ENCODE measurements at places on chromosomes 2 and 18.

DNA sequence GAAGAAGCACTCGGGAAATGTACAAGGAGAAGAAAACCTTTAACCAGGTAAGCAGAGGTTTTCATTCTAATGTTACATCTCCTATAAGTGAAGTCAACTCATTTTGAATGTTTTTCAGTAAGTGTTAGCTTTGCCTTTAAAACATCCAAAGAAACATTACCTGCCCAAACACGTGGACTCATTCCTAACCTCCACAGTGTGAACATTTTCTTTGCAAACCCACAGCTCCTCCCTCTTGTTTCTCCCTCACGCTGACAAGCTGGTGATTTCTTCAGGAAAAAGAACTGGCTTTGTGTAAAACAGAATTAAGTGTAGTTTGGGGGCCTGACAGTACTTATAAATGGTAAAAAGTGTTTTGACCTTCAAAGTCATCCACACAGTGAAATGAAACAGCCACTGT, 72.5 kb downstream of the MTCL1 start:
- no peak for DNase-seq

GRCh38 chr2:43676322-43677050, at the start of gene C1GALT1C1L:
TSS of gene C1GALT1C1L (minus strand) at chr2:43676429. CDS start at chr2:43676322, 107 bp downstream.
- peak; percentile 14 for DNase-seq

DNA sequence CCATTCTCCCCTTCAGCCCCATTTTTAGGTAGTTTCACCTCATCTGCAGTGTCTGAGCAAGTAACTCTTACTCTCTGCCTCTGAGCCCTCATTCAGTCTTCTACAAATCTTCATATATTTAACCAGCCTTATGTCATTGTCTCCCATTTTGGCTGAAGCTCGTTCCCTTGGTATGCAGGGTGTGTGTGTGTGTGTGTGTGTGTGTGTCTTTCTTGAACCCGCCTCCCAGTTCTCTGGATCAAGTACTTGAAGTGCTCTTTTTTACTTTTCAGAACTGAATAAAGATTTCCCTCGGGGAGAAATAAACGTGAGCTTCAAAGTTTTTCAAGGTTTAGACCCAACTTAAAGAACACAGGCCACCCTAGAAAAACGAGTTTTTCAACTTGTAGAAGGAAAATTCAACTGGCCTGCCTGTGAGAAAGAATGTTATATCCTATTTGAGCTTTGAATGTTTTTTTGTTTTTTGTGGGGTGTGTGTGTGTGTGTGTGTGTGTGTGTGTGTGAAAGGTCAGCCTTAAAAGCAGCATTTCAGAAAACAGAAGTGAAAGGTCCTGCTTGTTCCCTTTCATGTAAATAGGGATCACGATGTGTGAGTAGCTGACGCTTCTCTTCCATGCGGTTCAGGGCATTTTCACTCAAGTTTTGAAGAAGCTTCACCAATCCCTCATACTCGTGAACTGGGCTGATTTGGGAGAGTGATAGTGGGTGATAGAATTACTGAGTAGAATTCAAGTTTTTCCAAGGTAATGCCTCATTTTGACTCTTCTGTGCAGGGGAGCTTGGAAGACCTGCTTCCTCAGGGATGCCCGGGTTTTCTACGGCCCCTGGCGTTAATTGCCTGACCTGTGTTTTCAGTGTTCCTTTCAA, 50.6 kb upstream of the EML6 start:
- DNase-seq: no peak

GRCh38 chr2:36756438-36756837, 59.9 kb downstream of the VIT start:
- no peak for DNase-seq

DNA sequence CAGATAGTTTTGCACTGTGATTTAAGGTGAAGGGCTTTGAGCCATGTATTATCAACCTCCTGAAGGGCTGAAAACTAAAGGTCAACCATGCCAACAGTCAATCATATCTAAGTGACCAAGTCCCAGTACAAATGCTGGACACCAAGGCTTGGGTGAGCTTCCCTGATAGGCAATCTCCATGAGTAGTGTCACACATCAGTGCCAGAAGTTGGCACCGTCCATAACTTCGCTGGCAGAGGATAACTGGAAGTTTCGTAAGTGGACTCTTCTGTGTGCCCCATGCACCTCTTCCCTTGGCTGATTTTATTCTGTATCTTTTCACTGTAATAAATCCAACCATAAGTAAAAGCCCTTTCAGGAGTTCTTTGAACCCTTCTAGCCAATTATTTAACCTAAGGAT, 13.2 kb downstream of the REV1 start:
- DNase-seq: no peak

- no peak for DNase-seq
Observed at GRCh38 chr2:3001615-3002560, 375.7 kb downstream of the EIPR1 start.

DNA sequence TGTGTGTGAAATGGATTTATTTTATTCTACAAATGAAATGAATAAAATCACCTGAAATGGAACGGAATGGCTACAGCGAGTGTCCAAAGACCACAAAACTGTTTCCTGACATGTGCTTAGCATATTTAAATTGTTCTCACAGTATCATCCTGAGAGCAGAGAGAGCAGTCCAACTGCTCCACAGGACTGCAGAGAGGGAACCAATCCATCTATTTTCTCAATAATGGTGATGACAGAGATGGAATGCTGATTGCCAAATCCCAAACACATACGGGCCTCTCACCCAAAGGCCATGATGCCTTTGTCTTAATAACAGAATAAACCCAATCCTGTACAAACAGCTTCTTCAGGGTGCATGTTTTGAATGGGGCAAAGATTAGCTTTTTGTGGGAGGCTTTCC, 41.1 kb downstream of the STAT1 start:
- DNase-seq: no peak

GRCh38 chr2:10930721-10931516, 19.2 kb downstream of the KCNF1 start:
- DNase-seq: no peak

- no peak for DNase-seq
Observed at GRCh38 chr2:149342509-149342908, 12.1 kb downstream of the LYPD6 start.

- no peak for DNase-seq
Observed at GRCh38 chr18:22408059-22408458, 9.7 kb downstream of the CTAGE1 start.

- no peak for DNase-seq
Observed at GRCh38 chr2:17052001-17052400, 386.4 kb upstream of the CYRIA start.

DNA sequence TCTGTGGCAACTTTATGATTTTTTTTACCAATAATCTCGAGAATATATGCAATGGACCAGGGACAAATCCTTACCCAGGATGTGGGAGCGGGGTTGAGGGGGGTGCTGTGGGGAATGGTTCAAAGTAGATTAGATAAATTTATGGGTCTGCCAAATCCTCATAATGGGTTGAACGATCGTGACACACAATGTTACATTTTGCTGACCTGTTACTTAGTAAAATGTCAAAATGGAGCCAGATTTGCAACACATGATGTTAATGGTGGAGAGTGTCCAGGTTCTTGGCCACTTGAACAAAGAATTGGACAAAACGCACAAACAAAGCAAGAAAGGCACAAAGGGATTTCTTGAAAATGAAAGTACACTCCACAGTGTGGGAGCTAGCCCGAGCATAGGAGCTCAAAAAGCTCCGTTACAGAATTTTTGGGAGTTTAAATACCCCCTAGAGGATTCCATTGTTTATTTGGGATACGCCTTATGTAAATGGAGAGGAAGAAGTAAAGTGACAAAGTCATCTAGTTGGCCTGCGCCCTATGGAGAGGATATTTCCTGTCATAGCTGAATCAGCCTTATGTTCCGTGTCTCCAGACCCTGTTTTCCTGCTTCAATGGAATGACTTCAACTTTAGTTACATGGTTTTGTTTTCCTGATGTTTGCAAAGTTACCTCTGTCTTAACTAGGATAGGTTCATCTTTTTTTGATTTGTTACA, 776.0 kb downstream of the DCC start:
- no peak for DNase-seq

DNA sequence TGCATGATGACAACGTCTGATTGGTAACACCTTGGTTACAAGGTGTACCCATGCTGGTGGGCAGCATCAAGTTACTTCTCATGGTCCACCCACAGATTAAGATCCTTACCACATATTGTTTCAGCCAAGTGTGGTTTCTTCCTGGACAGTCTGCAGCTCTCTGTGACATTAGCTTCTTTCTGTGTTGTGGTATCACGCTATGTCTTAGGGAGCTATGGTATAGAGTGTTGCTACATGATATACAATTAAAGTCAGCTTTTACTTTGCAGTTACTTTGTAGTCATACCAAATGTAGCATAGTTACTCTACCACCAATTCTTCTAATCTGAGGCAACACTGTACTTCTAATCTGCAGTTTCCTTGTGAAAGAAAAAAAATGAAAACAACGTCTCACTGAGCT, 48.8 kb downstream of the ZCCHC2 start:
- DNase-seq: no peak

- no peak for DNase-seq
Observed at GRCh38 chr2:16169381-16169960, 229.1 kb downstream of the MYCN start.

DNA sequence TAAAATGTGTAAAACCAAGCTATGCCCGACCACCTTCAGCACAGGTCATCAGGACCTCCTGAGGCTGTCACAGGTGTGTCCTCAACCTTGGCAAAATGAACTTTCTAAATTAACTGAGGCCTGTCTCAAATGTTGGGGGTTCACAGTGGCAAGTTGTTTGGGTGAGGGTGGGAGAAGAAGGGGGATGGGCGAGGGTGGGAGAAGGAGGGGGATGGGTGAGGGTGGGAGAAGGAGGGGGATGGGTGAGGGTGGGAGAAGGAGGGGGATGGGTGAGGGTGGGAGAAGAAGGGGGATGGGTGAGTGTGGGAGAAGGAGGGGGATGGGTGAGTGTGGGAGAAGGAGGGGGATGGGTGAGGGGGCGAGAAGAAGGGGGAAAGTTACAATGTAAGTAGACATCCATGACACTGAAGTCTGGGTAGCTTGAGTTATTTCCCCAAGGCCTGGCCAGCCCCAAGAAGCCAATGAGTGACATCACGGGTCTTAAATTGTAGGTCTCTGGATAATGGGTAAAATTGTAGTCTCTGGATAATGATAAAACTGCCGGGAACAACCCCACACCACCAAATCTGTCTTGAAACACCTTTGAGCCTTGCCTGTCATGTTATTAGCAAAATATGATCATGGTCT, 56.3 kb downstream of the TIMM21 start:
- no peak for DNase-seq

GRCh38 chr2:166764216-166764615, 124.1 kb upstream of the XIRP2 start:
- no peak for DNase-seq

DNA sequence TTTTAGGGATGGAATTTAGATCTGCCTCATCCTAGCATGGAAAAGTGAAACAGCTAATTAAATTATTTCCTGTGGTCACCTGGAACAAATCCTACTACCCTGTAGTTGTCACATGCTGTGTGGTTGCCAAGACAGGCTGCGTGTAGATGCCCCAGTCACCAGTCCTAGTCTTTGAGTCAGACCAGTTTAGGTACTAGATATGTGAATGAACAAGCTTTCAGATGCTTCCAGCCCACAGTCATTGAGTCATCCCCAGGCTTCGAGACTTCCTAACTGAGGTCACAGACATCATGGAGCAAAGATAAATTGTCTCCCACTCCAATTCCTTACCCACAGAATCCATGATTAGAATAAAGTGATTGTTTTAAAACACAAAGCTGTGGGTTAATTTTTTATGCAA, 35.8 kb upstream of the GRB14 start:
- no peak for DNase-seq

DNA sequence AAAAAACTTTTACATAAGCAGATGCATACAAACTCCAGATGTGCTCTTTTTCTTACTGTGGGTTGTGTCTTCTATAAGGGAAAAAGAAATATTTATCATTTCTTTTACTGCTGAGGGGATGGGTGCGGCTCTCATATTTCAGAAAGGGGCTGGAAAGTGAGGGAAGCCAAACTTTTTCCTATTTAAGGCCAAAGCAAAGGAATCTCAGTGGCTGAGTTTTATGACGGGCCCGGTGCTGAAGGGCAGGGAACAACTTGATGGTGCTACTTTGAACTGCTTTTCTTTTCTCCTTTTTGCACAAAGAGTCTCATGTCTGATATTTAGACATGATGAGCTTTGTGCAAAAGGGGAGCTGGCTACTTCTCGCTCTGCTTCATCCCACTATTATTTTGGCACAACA, at the start of gene COL3A1:
Gene COL3A1 (plus strand): TSS at position 210 of the 400 bp plus-strand sequence. CDS start 117 bp downstream, at position 327.
- no peak for DNase-seq

DNA sequence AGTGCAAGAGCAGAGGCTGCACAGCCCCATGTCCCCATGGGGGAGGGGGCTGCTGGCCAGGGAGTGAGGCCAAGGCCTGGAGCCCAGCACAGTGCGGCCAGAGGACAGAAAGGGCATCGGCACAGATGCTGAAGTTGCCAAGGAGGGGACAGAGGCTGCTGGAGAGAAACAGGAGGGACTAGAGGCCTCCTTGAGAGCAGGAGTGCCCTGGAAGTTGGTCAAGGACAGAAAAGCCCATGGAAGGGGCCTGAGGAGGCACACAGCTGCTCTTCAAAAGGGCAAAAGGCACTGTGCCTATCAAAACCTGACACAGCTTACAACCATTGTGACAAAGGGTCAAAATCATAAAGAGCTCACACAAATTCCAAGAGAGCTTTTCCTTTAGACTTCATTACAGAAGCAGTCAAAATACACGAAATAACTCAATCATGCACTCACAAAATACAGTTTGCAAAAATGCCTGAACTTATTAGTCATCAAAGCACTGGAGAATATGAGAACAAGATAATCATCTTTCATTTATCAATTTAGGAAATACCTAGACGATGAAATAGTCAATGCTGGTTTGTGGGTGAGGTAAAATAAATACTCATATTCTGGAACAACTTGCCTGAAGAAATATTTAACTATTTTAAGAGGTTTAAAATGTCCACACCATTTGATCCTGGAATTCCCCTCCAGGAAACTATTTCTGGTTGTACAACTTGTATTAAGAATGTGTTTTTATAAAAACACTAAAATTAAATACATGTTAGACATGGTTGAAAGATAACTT, 79.6 kb downstream of the USP40 start:
- DNase-seq: no peak

GRCh38 chr2:3176071-3176868, 201.3 kb downstream of the EIPR1 start:
- no peak for DNase-seq

DNA sequence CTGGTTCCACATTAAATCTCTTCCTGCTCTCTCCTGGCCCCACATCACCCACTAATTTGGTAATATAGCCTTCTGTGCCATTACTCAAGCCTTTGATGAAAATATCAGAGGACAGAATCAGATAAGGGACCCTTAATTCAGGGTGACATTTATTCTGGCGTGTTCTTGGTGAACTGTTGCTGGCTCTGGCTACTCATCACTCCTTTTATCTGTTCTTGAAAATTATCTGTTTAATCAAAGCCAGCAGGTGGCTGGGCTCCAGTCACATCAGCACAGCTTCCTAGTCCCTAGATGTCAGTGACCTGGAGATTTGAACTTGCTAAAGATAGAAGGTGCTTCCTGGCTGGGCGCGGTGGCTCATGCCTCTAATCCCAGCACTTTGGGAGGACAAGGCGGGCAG, 26.9 kb upstream of the SLC35F6 start:
- DNase-seq: no peak

- DNase-seq: no peak
Observed at GRCh38 chr18:58255701-58256311, 211.8 kb downstream of the NEDD4L start.

- no peak for DNase-seq
Observed at GRCh38 chr2:165067643-165068486, 112.5 kb upstream of the SLC38A11 start.

- no peak for DNase-seq
Observed at GRCh38 chr2:42835577-42836371, 43.4 kb upstream of the HAAO start.

Data from cortex of kidney (tissue), 1 donor.